ENCODE measurements at places on chromosomes 1 and 21. TPM values are rescaled to one million over a fixed set of nuclear protein-coding genes. Genes with fewer than 3 reads are reported as not detected.

DNA sequence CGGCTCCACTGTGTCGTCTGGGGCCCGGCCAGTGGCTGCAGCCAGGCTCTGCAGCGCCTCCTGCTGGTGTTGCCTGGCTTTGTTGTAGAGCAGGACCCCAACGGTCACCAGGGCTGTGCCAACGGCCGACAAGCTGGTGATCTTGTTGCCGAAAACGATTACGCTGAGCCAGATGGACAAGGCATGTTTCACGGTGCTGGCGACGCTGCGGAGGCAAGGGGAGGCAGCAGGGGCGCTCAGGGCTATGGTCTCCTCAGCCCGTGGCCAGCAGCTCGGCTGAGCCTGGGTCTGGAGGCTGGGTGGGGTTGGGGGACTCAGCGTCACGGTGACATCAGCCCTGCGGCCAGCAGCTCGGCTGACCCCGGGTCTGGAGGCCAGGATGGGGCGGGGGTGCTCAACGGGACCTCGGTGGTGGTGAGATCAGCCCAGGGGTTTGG, 7.0 kb upstream of the CDK11B start:
- H3K4me1 ChIP-seq, result peaks cover 8% of the 10 kb centered on the region
- H3K36me3 ChIP-seq, result peaks cover under 1% of the 10 kb centered on the region
- no peak overlapping the region for H3K4me3 ChIP-seq
- DNase-seq, result no peak
- no peaks in the 10 kb centered on the region for H3K27me3 ChIP-seq

The TMEM54 gene
- 715 TPM for total RNA-seq

GRCh38 chr1:56434025-56434424, 145.3 kb downstream of the PLPP3 start:
- H3K27me3 ChIP-seq, result no peaks in the 10 kb centered on the region
- H3K36me3 ChIP-seq, result no peaks in the 10 kb centered on the region
- H3K27ac ChIP-seq, result no peak overlapping the region
- no peak for DNase-seq
- no peak overlapping the region for H3K4me3 ChIP-seq

The CRABP2 gene
- total RNA-seq, result 1.4 TPM

- H3K4me1 ChIP-seq, result no peaks in the 10 kb centered on the region
- no peak for DNase-seq
- H3K27ac ChIP-seq, result no peak overlapping the region
- no peaks in the 10 kb centered on the region for H3K36me3 ChIP-seq
- H3K4me3 ChIP-seq, result no peak overlapping the region
These were observed 28.9 kb upstream of the HPDL start for GRCh38 chr1:45297666-45298356.

GRCh38 chr1:33294071-33295010, 26.6 kb downstream of the A3GALT2 start:
- no peak overlapping the region for H3K27ac ChIP-seq
- no peak overlapping the region for H3K4me3 ChIP-seq
- H3K36me3 ChIP-seq, result no peaks in the 10 kb centered on the region
- DNase-seq, result no peak

DNA sequence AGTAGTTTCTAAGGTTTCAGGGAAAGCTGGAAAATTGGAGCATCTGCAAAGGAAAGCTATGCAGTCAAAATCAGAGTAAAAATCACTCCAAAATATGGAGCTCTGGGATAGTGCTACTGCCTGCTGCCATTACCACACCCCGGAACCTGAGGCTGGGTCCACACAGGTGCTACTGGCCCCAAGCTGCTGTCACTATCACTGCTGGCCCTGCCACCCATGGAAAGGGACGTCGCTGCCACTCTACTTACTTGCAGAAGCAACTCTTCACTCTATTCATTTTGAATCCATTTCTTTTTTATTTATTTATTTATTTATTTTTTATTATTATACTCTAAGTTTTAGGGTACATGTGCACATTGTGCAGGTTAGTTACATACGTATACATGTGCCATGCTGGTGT, 60.3 kb upstream of the RGS18 start:
- H3K4me1 ChIP-seq, result no peaks in the 10 kb centered on the region
- no peaks in the 10 kb centered on the region for H3K27me3 ChIP-seq
- H3K36me3 ChIP-seq, result no peaks in the 10 kb centered on the region
- no peak overlapping the region for H3K27ac ChIP-seq
- no peak for DNase-seq

- H3K4me3 ChIP-seq, result no peak overlapping the region
- no peak for DNase-seq
- no peak overlapping the region for H3K27ac ChIP-seq
- no peaks in the 10 kb centered on the region for H3K27me3 ChIP-seq
- H3K36me3 ChIP-seq, result no peaks in the 10 kb centered on the region
These were observed 40.2 kb upstream of the SLC6A9 start for GRCh38 chr1:44071461-44071860.

The G0S2 gene
- total RNA-seq, result 24.7 TPM

DNA sequence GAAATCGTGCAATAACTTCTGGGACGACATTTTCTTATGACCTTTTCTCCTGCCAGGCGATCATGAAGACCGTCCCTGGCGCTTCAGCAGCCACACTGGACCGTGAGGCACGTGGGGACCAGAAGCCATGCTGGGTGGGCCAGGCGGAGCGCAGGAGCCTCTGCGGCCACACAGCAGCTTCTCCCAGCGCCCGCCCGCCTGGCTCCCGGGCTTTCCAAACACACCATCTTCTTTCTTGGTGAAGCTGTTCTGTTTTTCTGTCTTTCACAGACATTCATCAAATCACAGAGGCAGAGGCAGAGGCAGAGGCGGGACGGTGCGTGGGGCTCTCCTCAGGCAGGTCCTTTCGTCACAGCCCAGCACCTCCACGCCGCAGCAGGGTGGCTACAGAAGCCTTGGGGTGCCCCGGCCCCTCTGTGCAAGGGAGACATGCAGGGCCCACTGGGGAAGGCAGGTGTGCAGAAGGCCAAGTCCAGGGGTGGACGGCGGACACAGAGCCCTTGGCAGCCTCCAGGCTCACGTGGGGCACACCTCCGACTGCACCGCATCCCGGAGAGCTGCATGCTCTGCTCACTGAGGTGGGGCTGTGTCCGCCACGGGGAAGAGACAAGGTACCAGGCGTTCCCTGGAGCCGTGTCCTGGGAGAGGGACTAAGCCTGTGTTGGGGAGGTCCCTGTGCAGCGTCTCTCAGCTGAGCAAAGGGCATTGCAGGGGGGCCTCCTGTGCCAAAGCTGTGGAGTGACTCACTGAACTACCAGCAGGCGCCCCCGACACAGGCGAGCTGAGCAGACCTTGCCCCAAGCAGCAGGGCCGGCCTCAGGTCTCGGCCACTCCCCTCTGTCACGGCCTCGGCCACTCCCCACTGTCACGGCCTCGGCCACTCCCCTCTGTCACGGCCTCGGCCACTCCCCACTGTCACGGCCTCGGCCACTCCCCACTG, 2.6 kb upstream of the TMEM240 start:
- H3K4me1 ChIP-seq, result peaks cover 4% of the 10 kb centered on the region
- H3K36me3 ChIP-seq, result no peaks in the 10 kb centered on the region
- no peak overlapping the region for H3K4me3 ChIP-seq
- no peak for DNase-seq
- no peak overlapping the region for H3K27ac ChIP-seq

DNA sequence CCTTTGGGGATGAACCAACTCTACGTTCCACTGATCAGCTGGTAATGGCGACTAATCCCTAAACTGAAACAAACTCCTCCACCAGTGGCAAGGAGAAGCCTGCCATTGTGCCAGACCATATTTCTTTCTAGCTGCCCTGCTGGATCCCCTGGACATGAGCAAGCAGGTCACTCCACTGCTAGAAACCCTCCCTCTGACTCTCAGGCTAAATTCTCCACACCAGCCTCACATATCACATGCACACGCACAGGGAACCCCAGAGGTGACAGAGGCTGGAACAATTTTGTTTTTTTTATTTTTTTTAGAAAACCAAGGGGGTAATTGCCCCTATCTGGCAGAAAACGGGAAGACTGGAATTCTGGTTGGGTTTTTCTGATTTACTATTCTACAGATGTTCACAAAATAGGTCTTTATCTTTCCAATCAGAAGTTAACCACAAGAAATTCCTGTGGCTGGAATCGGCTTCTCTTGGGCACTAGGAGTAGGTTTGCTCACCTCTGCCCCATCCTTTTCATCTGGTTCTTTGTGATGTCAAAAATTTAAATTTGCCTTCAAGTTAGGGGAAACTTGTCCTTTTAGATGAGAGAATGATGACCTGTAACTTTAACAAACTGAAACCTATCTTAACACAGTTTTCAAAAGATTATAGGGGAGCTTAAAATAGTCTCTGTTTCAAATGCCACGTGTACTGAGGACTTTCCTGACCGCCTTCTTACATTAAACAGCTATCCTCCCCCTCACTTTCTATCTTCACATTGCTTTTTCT, 258.1 kb downstream of the SDCCAG8 start:
- H3K36me3 ChIP-seq, result no peaks in the 10 kb centered on the region
- no peak for DNase-seq
- no peak overlapping the region for H3K4me3 ChIP-seq
- no peak overlapping the region for H3K27ac ChIP-seq

The IL19 gene
- 0.40 TPM for total RNA-seq

DNA sequence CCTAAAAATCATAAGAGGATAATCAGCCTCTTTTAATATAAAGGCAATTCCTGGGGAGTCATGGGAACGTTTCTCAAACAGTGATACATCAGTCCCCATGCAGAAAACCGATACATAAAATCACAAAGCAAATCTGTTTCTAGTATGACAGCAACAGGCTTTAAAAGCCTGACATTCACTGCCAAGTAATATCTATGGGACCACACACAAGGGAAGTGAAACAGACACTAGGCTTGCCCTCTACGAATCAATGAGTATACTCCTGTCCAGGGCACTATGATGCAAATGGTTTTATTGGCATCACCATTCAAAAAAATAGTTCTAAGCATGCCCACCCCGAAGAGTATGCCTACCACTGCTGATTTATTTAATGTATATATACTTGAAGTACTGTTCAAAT, 54.4 kb downstream of the TIAM1 start:
- H3K27ac ChIP-seq, result no peak overlapping the region
- H3K36me3 ChIP-seq, result no peaks in the 10 kb centered on the region
- no peaks in the 10 kb centered on the region for H3K27me3 ChIP-seq

The MYOM3 gene
- total RNA-seq, result 3.3 TPM

- H3K27ac ChIP-seq, result no peak overlapping the region
- no peaks in the 10 kb centered on the region for H3K4me1 ChIP-seq
- no peaks in the 10 kb centered on the region for H3K27me3 ChIP-seq
- no peaks in the 10 kb centered on the region for H3K36me3 ChIP-seq
These were observed 162.3 kb downstream of the VAV3 start for GRCh38 chr1:107802654-107803053.

DNA sequence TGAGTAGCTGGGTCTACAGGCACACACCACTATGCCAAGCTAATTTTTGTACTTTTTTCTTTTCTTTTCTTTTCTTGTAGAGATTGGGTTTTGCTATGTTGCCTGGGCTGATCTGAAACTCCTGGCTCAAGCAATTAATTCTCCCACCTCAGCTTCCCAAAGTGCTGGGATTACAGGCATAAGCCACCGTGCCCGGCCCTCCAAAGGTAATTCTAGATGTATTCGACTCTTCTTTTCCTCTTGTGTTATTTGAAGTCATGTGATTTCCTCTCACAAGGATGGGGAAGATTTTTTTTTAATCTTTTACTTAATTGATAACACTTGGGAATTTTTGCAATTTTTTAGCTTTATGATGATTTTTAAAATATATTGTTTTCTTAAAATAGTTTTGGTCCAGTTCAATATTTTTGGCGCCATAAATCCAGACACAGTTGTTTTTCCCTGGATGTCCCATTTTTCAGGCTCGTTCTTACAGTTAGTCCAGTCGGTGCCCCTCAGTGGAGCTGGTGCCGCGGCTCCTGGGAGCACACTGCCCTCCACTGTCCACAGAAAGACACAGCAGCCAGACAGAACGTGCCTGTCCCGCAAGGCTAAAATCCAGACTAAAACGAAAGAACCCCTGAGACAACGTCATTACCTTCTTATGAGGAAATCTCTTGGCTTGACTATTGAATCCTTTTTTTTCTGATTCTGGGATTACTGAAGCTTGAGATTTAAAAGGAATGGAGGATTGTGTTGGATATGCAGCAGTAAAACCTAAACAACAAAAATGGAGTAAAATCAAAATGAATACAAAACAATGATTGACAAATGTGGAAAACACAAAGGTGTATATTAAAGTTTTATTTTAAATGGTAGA, 22.4 kb downstream of the STPG1 start:
- peak; percentile 82 for DNase-seq
- H3K4me3 ChIP-seq, result no peak overlapping the region
- no peaks in the 10 kb centered on the region for H3K27me3 ChIP-seq

The ADAMTS5 gene
- total RNA-seq, result 1.6 TPM

DNA sequence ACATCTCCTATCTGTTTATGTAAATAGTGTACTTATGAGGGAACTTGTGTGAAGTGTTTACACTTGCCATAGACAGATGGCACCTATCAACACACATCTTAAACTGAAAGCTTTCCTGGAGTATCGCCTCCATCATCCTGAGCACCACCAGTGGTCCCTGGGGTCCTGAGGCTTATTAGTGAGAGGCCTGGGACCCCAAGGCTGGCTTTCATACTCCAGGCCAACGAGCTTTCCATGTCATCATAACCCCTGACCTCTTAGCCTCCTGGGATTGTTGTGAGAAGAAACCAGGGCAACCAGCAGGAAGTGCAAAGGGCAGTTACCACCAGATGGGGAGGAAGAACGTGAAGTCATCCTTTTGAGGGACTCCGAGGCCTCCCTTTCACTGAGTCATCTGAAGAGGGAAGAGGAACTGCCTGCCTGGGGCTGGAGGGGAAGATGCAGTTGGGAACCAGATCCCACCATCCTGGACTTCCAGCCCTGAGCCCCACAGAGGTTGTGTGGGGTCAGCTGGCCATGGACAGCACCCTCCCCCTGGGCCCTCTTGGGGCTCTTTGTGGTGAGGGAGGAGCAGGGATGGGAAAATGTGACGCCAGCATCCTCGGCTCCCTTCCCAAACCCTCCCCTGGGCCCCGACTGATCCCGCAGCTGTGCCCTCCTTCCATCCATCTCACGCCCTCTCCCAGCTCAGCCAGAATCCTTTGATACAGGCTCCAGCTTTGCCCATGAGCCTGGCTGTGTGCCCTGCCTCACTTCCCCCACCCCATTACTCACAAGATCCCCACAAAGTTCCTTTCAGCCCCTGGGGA, 5.8 kb downstream of the INKA2 start:
- H3K27ac ChIP-seq, result peak overlapping the region; percentile 29
- no peaks in the 10 kb centered on the region for H3K27me3 ChIP-seq
- H3K4me3 ChIP-seq, result no peak overlapping the region
- H3K4me1 ChIP-seq, result peaks cover 5% of the 10 kb centered on the region
- DNase-seq, result peak; percentile 41

GRCh38 chr1:117089996-117090395, 29.9 kb downstream of the TTF2 start:
- no peak for DNase-seq
- H3K4me3 ChIP-seq, result no peak overlapping the region
- H3K27me3 ChIP-seq, result no peaks in the 10 kb centered on the region
- H3K4me1 ChIP-seq, result no peaks in the 10 kb centered on the region

The ANGPTL3 gene
- not detected for total RNA-seq

- H3K27ac ChIP-seq, result no peak overlapping the region
- no peak for DNase-seq
These were observed 11.3 kb downstream of the LDLRAD2 start for GRCh38 chr1:21823206-21823979.

The KLHDC7A gene
- total RNA-seq, result 2.2 TPM

The ROR1 gene
- total RNA-seq, result 5.1 TPM

GRCh38 chr1:116832932-116833578, 76.7 kb upstream of the PTGFRN start:
- peak overlapping the region; percentile 66 for H3K27ac ChIP-seq
- no peak for DNase-seq
- H3K36me3 ChIP-seq, result no peaks in the 10 kb centered on the region
- H3K4me1 ChIP-seq, result no peaks in the 10 kb centered on the region
- no peak overlapping the region for H3K4me3 ChIP-seq
- no peaks in the 10 kb centered on the region for H3K27me3 ChIP-seq

Measured in colonic mucosa (tissue), 4 donors.